ENCODE measurements at places on chromosomes 7 and 10.

DNA sequence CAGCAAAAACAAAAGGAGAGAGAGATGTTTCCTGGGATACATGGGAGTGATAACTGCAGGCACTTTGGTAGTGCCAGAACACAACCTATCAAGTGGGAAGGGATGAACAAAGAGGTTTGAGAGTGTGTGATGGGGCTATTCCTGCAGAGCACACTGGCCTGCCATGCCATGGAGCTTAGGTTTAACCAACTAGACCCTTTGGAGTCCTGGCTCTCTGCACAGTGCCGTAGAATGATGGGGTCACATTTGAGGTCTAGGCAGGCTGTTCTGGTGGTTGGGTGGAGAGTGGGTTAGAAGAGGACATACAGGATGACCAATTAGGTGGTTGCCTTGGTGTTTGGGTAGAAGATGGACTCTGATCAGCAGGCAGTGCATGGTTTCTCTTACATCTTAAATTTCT, 101.9 kb upstream of the HABP2 start:
- no peak for DNase-seq

DNA sequence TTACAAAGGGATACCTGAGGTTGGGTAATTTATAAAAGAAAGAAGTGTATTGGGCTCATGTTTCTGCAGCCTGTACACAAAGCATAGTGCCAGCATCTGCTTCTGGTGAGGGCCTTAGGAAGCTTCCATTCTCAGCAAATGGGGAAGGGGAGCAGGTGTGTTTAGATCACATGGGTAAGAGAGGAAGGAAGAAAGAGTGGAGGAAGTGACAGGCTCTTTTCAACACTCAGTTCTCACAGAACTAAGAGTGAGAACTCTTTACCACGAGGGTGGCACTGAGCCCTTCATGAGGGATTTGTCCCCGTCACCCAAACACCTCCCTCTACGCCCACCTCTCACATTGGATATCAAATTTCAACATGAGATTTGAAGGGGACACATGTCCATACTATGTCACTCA, 506 bp upstream of the FAM170B start:
- DNase-seq = no peak

- DNase-seq = no peak
Observed at GRCh38 chr7:103134836-103135554, 13.9 kb downstream of the NAPEPLD start.

GRCh38 chr7:102192790-102193189, 93.9 kb upstream of the SH2B2 start:
- DNase-seq = no peak

DNA sequence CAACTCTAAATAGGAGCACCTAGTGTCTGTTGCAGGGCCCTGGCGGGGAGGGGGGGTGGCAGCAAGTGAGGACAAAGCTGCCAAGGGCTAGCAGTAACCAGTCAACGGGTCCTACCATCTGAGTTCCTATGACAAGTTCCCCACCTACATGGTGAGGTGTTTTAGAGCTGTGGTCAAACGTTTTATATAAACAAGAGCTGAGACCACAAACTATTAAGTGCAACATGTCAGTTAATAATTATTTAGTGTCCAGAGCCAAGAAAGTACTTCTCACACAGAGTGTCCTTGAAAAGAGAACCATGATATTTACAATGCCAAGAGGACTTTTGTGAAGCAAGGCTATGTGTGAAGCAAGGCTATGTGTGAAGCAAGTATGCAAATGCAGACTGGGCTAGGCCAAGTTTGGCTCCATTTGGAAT, 434.7 kb downstream of the TNS3 start:
- DNase-seq = no peak

DNA sequence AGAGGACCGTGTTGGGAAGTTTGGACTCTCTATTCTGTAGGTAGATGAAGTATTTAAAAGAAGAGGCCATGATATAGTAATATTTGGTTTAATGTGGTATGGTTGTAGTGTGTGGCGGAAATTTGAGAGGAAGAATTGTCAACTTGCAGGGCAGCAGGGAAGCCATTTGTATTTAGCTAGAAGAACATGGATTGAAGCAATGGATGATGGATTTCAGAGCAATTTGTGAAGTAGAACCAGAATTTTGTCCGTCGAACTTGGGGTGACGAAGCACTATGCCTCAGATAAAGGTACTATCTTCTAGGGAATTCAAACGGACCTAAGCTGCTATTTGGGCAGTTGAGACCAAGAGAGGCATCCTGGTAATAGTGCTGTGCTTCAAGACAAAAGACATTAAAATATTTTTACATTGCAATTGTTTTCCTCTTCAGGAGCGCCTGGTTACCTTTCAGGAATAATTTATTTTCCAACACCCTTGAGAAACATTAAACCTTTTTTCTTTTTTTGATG, 615 bp upstream of the WBP1L start:
- no peak for DNase-seq

All from WERI-Rb-1 (cell line).